Stimulated activated CD8-positive, alpha-beta memory T cell treated with anti-CD3 and anti-CD28 coated beads, Interleukin-4, amount 100 ng/mL, for 1 hour (primary cell): ENCODE measurements at places on chromosomes 12 and 14.

DNA sequence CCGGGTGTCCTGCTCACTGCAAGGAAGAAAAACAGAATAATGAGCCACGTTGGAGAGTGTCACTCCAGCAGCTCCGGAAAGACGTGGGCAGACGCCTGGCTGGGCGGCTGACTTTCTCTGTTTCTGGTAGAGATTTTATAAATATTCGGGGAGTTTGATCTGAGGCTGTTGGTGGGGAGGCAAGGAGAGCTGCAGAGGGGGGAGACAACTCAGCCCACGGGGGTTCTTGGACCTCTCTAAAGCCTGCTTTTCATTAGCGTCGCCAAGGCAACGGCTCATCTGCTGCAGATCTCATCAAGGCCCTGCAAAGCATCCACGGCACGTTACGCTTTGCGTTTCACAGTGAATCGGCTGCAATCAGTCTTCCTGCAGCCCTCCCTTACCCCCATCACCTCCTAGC is 207.2 kb downstream of the ZFP36L1 start:
- DNase-seq = no peak

DNA sequence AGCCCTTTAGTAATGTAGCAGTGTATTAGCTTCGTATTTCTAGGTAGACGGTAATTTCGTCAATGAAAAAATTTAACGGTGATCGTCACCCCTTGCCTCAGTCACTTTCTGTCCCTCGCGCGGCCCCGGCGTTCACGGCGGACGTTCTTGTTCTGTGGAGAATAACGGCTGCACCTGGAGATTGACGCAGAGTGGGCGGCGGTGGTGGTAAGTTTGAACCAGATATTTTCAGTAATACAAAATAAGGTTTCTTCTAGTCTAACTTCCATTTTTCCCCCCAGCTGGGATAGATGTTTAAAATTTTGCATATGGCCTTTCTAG is 341 bp downstream of the ZNF10 start:
- DNase-seq = no peak

- DNase-seq = no peak
Measured at GRCh38 chr14:68757618-68758081, 35.2 kb downstream of the ZFP36L1 start.

- no peak for DNase-seq
Measured at GRCh38 chr14:24692382-24693352, 58.7 kb upstream of the GZMB start.

DNA sequence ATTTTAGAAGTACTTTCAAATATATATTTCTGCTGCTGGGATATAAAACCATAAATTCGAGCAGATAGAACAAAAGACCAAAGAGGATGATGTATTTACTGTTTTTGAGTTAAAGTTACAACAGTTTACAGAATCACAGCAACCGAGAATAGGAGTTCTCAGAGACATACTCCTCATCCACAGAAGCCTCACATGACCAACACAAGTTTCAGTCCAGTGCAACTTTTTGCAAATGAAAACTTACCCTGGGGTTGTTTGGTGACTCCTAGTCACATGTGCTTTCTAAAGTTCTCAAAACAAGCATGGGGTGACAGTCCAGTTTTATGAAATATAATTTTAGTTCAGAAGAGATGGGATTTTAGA is 117.1 kb downstream of the PRKCH start:
- no peak for DNase-seq

DNA sequence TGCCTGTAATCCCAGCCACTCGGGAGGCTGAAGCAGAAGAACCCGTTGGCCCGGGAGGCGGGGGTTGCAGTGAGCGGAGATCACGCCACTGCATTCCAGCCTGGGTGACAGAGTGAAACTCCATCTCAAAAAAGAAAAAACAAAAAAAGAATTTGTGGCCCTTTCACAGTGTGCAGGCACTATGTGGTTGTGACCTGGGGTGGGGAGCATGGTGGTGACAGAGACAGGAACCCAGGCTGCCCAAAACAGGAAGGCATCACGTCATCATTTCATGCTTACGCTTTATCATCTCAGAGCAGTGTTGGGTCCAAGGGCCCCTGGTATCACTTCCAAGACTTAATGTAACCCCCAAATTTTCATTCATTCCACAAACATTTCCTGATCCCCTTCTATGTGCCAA is 175.7 kb upstream of the GSC start:
- DNase-seq = no peak

GRCh38 chr14:72630374-72630773 is 263.5 kb downstream of the DPF3 start:
- DNase-seq = no peak

GRCh38 chr12:20527417-20528163 is 159.3 kb downstream of the PDE3A start:
- no peak for DNase-seq

- no peak for DNase-seq
Measured at GRCh38 chr14:47044841-47045240, 393.3 kb upstream of the RPL10L start.

- no peak for DNase-seq
Measured at GRCh38 chr12:48143898-48144297, 13.4 kb downstream of the ASB8 start.

- DNase-seq = no peak
Measured at GRCh38 chr12:6122201-6122600, 2.3 kb downstream of the VWF start.

- DNase-seq = no peak
Measured at GRCh38 chr12:44225149-44225510, 389.2 kb downstream of the TMEM117 start.
